ENCODE measurements at places on chromosomes 3 and 15.
A peak's percentile ranks its signal among the peaks of the same experiment; 100 is the strongest.

GRCh38 chr15:70271422-70272088 is 173.8 kb upstream of the TLE3 start:
- DNase-seq: peak; percentile 54

DNA sequence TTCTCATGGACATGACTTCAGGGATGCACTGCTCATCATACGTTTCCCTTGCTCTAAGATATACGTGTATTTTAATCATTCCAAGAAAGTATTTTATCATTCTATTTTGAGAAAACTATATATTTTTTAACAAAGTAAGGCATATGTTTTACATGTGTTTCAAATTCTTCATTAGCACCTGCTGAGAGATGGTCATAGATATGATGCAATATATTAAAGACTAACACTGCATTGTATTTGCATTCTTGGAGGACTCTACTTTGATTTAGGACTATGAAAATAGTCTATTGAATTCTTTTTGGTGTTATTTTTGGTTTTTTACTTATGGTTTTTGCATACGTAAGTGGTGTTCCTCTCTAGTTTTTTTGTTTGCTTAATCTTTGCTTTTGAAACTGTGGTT is 54.2 kb upstream of the MTMR10 start:
- no peak for DNase-seq

DNA sequence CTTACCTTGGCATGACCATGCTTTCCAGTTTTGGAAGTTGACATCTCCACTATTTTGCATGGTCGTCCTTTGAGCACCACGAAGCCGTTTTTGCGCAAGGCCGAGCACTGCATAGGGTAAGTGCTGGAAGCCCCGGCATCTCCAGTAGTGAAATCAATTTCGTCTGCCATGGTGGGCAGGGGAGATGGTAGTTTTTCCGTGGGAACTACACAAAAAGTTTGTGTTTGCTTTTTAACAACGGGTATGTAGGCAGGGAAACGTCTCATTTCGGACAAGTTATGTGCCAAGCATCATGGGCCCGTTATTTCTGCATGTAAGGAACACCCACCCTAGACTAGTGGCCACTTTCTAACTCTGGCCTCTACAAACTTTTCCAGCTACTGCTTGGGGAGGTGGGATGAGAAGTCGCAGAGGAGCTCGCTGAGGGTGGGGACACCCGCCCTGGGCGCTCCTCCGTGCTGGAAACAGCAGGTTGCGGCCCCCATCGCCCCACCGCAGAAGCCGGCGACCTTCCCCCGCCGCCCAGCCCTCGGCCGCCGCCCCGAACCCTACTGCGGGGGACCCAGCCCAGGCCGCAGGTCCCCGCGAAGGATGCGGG is 701 bp downstream of the EIF5A2 start:
- no peak for DNase-seq

DNA sequence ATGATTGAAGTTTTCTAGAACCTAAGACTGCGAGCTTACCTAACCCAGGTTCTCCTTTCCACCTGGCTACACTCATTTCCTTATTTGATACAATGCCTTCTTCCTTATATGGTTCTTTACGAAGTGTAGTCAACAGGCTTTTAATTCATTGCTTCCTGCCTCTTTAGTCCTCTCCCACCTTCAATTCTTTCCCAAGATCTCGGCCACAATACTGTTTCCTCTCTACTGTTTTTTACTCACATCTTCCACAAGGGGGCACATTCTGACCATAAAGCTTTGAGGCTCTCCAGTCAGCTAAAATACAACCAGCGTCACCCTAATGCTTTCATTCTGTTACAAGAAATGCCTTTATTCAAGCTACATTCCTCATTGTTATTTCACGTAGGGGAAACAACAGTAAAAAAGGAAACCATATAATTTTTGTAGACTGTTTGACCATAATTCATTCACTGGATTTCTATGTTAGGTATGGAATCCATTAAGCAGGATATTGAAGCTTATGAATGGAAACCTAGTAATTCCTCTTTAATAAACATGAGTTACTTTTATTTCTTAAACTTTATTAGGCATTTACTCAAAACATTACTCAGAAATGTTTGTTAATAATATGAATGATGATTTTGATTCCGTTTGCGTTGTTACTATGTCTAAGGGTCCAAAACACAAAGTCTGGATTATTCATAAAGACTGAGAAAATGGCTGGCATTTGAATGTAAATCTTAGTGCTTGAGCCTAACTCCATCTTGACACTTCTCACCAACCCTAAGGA is 29.5 kb upstream of the VEPH1 start:
- DNase-seq: peak; percentile 77

DNA sequence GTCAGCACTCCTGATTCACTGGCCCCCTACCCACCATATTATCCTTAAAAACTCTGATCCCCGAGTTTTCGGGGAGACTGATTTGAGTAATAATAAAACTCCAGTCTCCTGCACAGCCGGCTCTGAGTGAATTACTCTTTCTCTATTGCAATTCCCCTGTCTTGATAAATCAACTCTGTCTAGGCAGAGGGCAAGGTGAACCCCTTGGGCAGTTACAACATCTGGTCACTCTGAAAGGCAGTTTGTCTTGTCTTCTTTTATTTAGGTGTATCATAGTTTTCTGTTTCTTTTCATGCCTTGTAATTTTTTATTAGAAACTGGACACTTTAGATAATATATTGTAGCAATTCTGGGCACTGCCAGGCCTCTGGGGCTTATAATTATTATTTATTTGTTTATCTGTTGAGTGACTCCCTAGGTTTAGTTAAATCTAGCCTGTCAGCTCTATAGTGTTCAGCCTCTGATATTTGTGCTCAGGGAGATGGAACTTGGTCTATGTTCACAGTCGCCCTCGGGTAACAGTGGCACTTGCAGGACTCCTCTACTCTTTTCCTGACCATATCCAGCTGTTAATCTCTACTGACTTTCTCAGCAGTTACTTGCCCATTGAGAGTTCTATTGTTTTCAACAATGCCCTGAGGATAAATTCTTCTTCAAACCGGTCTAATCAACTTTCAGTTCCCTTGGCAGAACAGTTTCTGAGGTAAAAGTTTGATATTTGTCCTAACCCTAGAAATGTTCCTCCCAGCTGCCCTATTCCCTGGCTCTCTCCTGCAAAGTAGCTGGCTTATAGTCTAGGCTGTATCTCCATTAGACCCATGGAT is 15.5 kb upstream of the PLAAT1 start:
- DNase-seq: no peak
